ENCODE measurements at places on chromosomes 5 and 9. TPM values are rescaled to one million over a fixed set of nuclear protein-coding genes. Genes with fewer than 3 reads are reported as not detected.

CDK5RAP2 gene
- 48.4 TPM for total RNA-seq

MEGF10 gene
- total RNA-seq = not detected

GRCh38 chr5:119339965-119340364 is 15.9 kb upstream of the TNFAIP8 start:
- peak overlapping the region; percentile 91 for H3K27ac ChIP-seq
- H3K4me3 ChIP-seq = peak overlapping the region; percentile 48
- no peak for DNase-seq
- H3K27me3 ChIP-seq = no peaks in the 10 kb centered on the region
- H3K36me3 ChIP-seq = peaks cover 12% of the 10 kb centered on the region
- H3K4me1 ChIP-seq = peaks cover 93% of the 10 kb centered on the region

GRCh38 chr5:80921026-80921425 is 39.1 kb upstream of the RASGRF2 start:
- no peaks in the 10 kb centered on the region for H3K27me3 ChIP-seq
- peaks cover 8% of the 10 kb centered on the region for H3K4me1 ChIP-seq
- H3K36me3 ChIP-seq = no peaks in the 10 kb centered on the region
- no peak overlapping the region for H3K4me3 ChIP-seq
- no peak for DNase-seq

- H3K36me3 ChIP-seq = no peaks in the 10 kb centered on the region
- peaks cover 29% of the 10 kb centered on the region for H3K4me1 ChIP-seq
- no peak for DNase-seq
- peaks cover 4% of the 10 kb centered on the region for H3K27me3 ChIP-seq
Measured at GRCh38 chr9:93098236-93098946, 2.4 kb downstream of the CARD19 start.

GRCh38 chr5:55865831-55866230 is 14.7 kb downstream of the IL31RA start:
- no peaks in the 10 kb centered on the region for H3K27me3 ChIP-seq
- no peak for DNase-seq
- H3K4me3 ChIP-seq = no peak overlapping the region

DNA sequence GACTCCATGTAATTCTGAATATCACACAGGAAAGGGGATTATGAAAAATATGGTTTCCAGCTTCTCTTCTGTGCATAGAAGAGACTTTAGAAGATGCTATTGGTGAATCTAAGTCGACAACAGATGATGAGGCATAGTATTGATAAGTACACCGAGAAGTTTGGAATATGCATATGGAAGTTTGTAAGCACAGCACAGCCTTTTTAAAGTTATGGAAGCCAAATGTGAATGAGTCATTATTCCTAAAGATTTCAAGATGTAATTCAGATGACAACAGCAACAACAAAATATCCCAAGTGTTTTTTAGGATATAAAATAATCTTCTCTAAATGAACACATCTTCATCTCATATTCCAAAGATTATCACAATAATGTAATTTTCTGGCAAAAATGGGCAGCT is 1723.3 kb downstream of the EFNA5 start:
- H3K4me3 ChIP-seq = no peak overlapping the region
- no peak overlapping the region for H3K27ac ChIP-seq
- no peaks in the 10 kb centered on the region for H3K36me3 ChIP-seq
- H3K4me1 ChIP-seq = no peaks in the 10 kb centered on the region
- H3K27me3 ChIP-seq = no peaks in the 10 kb centered on the region
- no peak for DNase-seq
